SJSA1 (cell line): ENCODE measurements at places on chromosomes 6 and 20.

DNA sequence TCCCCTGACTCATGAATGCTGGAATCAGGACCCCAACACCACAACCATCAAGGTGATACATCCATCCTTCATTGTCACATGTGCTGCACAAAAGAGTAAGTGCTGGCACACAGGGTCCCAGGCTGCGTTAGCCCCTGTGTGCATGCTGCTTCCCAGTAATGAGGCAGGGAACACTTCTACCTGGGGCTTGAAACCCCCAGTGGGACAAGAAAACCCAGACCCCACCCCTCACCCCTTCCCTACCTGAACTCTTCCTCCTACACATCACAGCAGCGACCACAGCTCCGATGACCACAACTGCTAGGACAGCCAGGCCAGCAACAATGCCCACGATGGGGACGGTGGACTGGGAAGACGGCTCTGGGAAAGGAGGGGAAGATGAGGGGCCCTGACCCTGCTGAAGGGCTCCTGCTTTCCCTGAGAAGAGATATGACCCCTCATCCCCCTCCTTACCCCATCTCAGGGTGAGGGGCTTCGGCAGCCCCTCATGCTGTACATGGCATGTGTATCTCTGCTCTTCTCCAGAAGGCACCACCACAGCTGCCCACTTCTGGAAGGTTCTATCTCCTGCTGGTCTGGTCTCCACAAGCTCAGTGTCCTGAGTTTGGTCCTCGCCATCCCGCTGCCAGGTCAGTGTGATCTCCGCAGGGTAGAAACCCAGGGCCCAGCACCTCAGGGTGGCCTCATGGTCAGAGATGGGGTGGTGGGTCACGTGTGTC is 2.0 kb downstream of the HLA-B start:
- H3K27ac ChIP-seq, result no peak overlapping the region
- peaks cover 37% of the 10 kb centered on the region for H3K36me3 ChIP-seq
- no peaks in the 10 kb centered on the region for H3K27me3 ChIP-seq
- peak overlapping the region; percentile 85 for H3K4me3 ChIP-seq

GRCh38 chr6:20159781-20160540 is 52.3 kb downstream of the MBOAT1 start:
- H3K27me3 ChIP-seq, result no peaks in the 10 kb centered on the region
- peaks cover 54% of the 10 kb centered on the region for H3K4me1 ChIP-seq
- 0 out of 2 replicates have a peak, but pooled peaks cover 6% of the 10 kb centered on the region for H3K36me3 ChIP-seq

DNA sequence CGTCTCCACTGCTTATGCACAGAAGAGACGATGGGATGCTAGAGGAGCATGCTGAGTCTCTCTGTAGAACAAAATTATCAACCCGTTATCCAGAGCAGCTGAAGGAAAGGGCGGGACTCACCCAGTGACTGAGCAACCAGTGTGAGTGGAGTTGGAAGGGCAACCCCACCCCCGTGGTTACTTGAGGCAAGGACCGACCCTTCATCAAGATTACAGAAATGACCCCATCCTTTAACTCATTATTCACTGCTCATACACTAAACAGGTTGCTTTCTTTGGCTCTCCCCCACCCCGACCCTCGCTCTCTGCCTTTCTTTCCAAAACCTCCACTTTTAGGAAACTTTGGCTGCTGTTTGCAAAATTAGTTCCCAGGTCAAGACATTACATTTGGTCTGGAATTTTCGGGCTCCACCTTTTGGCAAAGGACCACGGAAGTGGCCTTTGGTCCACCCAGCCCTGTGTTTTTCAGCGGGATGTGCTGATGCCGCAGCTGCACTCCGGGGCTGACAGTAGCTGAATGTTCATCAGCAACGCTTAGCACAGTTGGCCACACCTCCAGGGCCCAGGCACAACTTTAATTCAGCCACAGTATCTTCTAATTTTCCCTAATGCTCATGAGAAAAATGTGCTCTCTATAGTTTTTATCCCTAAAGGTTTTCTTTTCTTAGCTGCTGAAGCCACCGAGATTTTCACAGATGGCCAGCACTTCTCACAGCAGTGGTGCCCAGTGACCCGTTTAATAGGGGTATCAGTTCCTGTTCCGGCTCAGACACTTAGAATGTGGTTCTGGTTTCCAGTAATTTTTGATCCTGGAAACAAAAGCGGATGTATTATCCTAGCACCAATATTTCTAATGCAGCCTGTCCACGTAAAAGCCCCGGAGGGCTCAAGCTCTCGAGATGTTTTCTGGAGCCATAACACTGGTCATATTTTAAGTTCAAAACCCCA is 103.6 kb upstream of the NXT1 start:
- H3K27ac ChIP-seq, result no peak overlapping the region
- no peaks in the 10 kb centered on the region for H3K27me3 ChIP-seq
- DNase-seq, result no peak
- peaks cover 34% of the 10 kb centered on the region for H3K4me1 ChIP-seq
- H3K4me3 ChIP-seq, result no peak overlapping the region

GRCh38 chr6:56821005-56821432 is 133.9 kb upstream of the BEND6 start:
- H3K36me3 ChIP-seq, result peaks cover 4% of the 10 kb centered on the region; the same call in 1 of the 2 replicates
- no peaks in the 10 kb centered on the region for H3K27me3 ChIP-seq
- H3K4me1 ChIP-seq, result peaks cover 9% of the 10 kb centered on the region
- H3K27ac ChIP-seq, result no peak overlapping the region

DNA sequence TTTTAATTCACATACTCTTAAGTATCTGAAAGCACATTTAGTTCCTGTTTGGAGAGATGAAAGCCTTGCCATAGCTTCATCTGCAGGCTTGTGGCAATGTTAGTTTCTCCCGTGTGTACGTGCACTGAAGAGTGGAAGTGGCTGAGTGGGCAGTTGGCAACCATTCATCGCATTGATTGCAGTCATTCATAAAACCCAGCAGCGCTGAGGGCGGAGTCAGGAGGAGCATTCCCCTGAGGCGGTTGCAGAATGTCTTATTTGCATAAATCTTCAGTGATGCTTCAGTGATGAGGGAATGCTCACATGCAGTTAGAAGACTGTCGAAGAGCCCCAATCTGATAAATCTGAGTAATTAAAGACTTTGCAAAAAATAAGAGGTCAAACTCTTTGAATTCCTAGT is 79.1 kb downstream of the RIMS1 start:
- no peaks in the 10 kb centered on the region for H3K36me3 ChIP-seq
- H3K4me3 ChIP-seq, result no peak overlapping the region
- no peaks in the 10 kb centered on the region for H3K27me3 ChIP-seq
- no peaks in the 10 kb centered on the region for H3K4me1 ChIP-seq

DNA sequence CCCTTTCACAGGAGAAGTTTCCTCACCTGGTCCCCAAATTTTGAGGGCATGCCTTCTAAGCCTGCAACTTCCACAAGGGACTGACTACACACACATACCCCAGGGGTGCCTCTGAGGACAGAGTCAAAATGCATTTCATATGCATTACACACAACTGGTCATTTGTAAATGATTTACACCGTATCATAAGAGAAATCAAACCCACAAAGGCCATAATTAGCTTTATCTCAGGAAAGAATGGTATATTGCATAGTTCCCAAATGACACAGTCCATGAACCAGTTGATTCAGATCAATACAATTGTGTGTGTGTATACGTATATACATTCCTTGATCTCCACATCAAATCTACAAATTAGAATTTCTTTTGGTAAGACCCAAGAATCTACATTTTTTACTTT is 203.3 kb upstream of the PRDM1 start:
- no peaks in the 10 kb centered on the region for H3K36me3 ChIP-seq
- peaks cover 2% of the 10 kb centered on the region; the same call in 1 of the 2 replicates for H3K27me3 ChIP-seq
- H3K4me3 ChIP-seq, result no peak overlapping the region
- DNase-seq, result no peak
- no peaks in the 10 kb centered on the region for H3K4me1 ChIP-seq

- H3K27me3 ChIP-seq, result peaks cover 3% of the 10 kb centered on the region; the same call in 1 of the 2 replicates
- no peak for DNase-seq
- no peaks in the 10 kb centered on the region for H3K36me3 ChIP-seq
- no peak overlapping the region for H3K27ac ChIP-seq
- H3K4me1 ChIP-seq, result peaks cover 20% of the 10 kb centered on the region
Measured at GRCh38 chr6:1044040-1044836, 267.7 kb upstream of the FOXQ1 start.

GRCh38 chr6:89260832-89261231 is 43.7 kb upstream of the GABRR1 start:
- no peak for DNase-seq
- H3K36me3 ChIP-seq, result no peaks in the 10 kb centered on the region

- H3K4me1 ChIP-seq, result no peaks in the 10 kb centered on the region
- H3K27ac ChIP-seq, result no peak overlapping the region
- no peaks in the 10 kb centered on the region for H3K36me3 ChIP-seq
- H3K27me3 ChIP-seq, result no peaks in the 10 kb centered on the region
Measured at GRCh38 chr20:14902432-14903089, 565.1 kb upstream of the FLRT3 start.

- H3K4me3 ChIP-seq, result no peak overlapping the region
- H3K4me1 ChIP-seq, result peaks cover 6% of the 10 kb centered on the region
- no peak overlapping the region for H3K27ac ChIP-seq
- no peaks in the 10 kb centered on the region for H3K27me3 ChIP-seq
- DNase-seq, result no peak
- no peaks in the 10 kb centered on the region for H3K36me3 ChIP-seq
Measured at GRCh38 chr6:36392621-36393020, 5.2 kb upstream of the ETV7 start.

- no peak overlapping the region for H3K27ac ChIP-seq
- no peak for DNase-seq
- H3K36me3 ChIP-seq, result peaks cover 31% of the 10 kb centered on the region
- no peaks in the 10 kb centered on the region for H3K27me3 ChIP-seq
- H3K4me3 ChIP-seq, result no peak overlapping the region
Measured at GRCh38 chr20:50548396-50548795, 38.2 kb downstream of the PTPN1 start.

- peak overlapping the region; percentile 5 for H3K4me3 ChIP-seq
- no peaks in the 10 kb centered on the region for H3K27me3 ChIP-seq
- H3K36me3 ChIP-seq, result no peaks in the 10 kb centered on the region
- no peaks in the 10 kb centered on the region for H3K4me1 ChIP-seq
- peak overlapping the region; percentile 0; the same call in 1 of the 2 replicates for H3K27ac ChIP-seq
- DNase-seq, result no peak
Measured at GRCh38 chr6:22954749-22955385, 385.5 kb downstream of the HDGFL1 start.

GRCh38 chr6:169975286-169975685 is 223.9 kb downstream of the ERMARD start:
- H3K4me1 ChIP-seq, result no peaks in the 10 kb centered on the region
- no peak overlapping the region for H3K27ac ChIP-seq
- H3K27me3 ChIP-seq, result no peaks in the 10 kb centered on the region
- no peaks in the 10 kb centered on the region for H3K36me3 ChIP-seq
- no peak for DNase-seq

- DNase-seq, result no peak
- no peak overlapping the region for H3K4me3 ChIP-seq
- peaks cover 9% of the 10 kb centered on the region; the same call in 1 of the 2 replicates for H3K4me1 ChIP-seq
- H3K27ac ChIP-seq, result peak overlapping the region; percentile 19; the same call in 1 of the 2 replicates
- H3K27me3 ChIP-seq, result no peaks in the 10 kb centered on the region
Measured at GRCh38 chr6:100620085-100620840, 155.5 kb upstream of the SIM1 start.

DNA sequence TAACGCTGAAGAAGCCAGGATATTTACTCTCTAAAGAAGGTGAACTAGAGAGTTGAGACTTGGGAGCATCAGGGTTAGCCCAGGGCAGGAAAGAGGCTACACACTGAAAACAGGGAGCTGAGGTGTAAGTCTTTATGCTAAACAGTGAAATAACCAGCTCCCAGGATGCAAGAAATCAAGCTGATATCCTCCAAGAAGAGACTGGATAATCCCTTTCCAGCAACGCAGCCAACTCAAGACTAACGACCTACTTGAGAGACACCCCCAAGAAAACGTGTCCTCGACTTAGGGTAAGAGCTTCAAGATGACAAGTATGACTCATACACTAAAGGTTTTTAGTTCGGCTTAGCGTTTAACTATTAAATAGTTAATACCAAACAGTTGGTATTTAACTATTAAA is 202.2 kb downstream of the TASP1 start:
- H3K4me1 ChIP-seq, result no peaks in the 10 kb centered on the region
- H3K4me3 ChIP-seq, result no peak overlapping the region
- no peak overlapping the region for H3K27ac ChIP-seq
- DNase-seq, result no peak
